Brain pericyte (primary cell): ENCODE measurements at places on chromosomes 11 and 22.

DNA sequence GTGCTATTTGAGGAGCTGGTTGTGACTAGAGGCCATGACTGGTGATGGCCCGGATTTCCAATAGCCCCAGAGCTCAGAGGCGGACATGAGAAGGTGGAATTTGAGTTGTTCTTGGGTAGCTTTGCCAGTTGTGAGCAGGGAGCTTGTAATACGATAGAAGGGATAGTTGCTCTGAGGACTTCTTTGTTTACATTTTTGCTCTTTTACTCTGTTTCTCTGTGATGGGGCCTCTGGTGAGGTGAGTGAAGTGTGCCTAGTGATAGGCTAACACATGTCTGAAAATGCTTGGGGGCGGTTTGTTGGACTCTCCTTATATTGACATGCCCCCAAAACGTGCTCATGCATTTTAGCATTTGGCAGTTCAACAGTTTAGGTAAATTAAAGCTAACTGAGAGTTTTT is 365.1 kb downstream of the DDX10 start:
- DNase-seq = no peak

DNA sequence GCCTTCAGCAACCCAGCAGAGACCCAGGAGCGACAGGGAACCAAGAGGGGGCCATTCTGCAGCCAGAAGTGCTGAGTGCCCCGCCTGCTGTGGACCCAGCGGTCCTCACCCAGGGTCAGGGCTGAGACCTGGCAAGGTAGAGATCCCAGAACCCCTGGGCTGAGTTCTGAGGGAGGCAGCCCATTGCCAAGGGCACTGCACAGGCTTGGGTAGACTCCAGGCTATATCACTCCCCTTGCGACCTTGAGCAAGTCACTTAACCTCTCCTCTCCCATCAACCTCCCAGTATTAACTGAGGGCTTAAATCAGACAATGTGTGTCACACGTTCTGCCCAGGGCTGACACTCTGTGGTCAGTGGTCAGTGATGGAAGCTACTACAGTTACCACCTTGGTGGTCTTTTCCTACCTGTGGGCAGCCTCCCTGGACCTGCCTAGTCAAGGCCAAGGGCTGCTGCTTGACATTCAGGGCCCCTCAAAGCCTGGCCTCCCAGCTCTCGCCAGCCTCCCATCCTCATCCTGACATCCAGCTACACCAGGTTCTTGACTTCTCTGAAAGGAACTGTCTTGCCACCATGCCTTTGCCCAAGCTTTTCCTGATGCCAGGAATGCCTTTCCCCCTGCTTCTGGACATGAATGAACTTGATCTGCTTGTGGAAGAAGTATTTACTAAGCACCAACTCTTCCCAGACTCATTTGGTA is 8.2 kb downstream of the WNT11 start:
- no peak for DNase-seq

DNA sequence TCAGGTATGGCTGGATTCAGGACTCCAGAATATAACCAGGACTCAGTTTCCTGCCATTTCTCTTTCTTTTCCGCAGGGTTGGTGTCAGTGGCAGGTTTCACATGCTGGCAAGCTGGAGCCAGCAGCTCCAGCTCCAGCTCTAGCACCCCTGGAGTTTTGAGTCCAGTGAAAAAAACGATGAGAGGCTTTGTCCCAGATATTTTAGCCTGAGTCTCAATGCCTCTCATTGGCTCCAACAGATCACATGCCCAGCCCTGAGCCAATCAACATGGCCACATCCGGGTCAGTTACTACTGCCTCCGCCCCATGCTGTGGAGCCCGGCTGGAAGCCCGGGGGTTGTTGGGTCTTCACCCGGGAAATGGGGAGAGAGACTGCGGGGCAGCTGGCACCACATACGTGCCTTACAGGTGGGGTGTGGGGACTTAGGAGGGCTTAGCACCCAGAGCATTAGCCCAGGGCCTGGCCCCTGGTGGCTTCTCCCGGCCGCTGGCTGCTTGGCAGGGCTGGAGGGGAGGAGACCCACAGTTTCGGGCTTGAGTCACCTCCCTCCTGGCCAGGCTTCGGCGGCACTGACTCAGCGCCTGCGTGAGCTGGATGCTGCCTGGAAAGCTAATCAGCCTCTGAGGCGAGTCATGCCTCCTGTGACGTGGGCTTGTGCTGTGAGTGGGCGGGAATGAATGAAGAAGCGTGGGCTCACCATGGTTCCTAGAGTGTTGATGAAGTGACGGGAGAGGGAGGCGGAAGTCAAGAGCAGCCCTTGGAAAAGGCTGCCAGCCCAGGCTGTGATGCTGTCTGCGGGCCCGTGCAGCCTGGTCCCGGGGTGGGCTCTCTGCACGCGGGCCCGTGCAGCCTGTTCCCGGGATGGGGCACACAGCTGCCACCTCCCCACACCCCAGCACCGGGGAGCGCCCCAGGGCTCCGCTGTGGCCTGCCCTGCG is 15.3 kb upstream of the MRTFA start:
- peak; percentile 96 for DNase-seq

- no peak for DNase-seq
Observed at GRCh38 chr11:117625237-117625636, 171.8 kb downstream of the DSCAML1 start.

GRCh38 chr11:14506532-14506931 is 6.9 kb upstream of the COPB1 start:
- DNase-seq = no peak

DNA sequence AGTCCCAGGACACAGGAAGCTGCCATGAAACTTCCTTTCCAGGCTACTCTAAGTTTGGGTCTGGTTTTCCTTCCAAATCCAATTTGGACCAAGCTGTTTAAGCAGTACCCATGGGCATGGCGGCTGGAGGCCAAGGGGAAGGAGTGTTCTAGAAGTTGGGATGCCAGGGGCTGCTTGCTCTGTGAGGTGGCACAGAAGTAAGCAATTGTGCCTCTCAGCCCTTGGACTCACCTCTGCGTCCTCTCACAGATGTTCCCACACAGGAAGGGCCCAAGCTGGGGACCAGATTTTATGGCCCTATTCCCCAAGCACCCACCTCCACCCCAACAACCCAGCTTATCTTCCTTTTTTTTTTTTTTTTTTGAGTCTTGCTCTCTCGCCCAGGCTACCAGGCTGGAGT is 3.5 kb upstream of the DGAT2 start:
- no peak for DNase-seq

GRCh38 chr11:122024278-122024677 is 91.7 kb downstream of the BLID start:
- no peak for DNase-seq

- no peak for DNase-seq
Observed at GRCh38 chr11:134474070-134474860, 62.2 kb upstream of the B3GAT1 start.

DNA sequence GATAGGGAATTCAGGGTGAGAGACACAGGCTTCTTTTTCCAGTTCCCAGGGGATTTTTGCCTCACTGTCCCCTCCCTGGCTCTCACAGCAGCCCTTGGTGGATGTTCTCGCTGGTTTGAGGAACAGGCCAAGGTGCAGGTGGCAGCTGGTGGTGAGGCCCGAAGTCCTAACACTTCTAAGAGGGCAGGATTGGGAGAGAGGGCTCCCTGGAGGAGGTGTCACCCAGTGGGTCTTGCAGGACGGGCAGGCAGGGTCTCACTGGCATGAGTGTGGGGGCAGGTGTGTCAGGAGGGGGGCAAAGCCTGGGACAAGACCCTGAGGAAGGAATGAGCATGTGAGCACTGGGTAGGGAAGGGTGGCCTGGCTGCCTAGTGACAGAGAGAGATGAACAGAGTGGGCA is 9.2 kb downstream of the ADORA2A start:
- no peak for DNase-seq

GRCh38 chr11:60955571-60955970 is 3.6 kb upstream of the SLC15A3 start:
- no peak for DNase-seq

DNA sequence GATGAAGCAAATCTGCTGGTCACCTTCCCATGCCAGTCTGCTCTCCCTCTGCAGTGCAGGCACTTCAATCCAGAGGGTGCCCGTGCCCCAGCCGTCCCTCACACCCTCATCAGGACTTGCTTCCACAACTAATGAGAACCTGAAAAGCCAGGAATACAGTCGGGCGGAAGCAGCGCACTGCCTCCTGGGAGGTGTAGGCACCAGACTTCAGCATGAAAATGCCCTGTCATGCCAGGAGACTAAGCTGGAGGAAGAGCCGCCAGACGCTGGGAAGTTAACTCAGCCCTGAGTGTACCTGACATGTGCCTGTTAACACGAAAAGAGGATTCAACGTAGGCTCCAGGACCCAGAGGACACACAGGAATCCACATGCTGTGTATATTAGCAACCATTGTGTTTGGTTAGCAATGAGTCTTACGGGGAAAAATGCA is 40.1 kb upstream of the FLI1 start:
- peak; percentile 43 for DNase-seq

DNA sequence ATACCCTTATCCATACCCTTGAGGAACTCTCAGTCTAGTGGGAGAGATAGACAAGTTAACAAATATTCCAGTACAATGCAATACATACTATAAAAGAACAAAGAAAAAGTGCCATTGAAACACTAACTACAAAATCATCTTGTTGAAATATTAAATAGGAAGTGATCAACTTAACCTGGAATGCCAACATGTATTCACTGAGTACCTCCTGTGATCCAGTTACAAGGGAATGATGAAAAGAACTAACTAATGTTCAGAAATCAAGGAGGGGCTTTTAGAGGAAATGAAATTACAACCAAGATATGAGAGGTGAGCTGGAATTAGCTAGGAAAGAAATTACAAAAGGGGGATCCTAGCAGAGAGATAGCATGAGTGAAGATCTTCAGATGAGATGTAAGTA is 6.2 kb upstream of the FIBIN start:
- DNase-seq = no peak

DNA sequence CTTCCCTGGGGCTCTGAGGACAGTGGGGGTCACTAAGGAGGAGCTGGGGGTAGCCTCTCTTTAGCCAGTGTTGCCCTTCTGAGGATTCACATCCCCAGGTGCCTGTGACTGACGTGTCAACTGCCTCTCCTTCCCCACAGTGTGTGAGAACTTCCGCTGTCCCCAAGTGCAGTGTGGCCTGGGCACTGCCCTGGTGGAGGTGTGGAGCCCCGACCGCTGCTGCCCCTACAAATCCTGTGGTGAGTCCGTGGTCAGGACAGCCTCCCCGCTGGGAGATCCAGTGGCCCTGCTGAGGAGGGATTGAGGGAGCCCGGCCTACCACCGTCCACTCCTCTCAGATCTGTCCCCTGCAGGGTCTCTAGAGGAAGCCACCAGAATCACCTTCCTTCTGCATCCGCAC is 81.1 kb upstream of the MYOD1 start:
- DNase-seq = no peak

- DNase-seq = no peak
Observed at GRCh38 chr11:114215871-114216795, 80.1 kb upstream of the NNMT start.

- DNase-seq = no peak
Observed at GRCh38 chr22:20159076-20159475, 8.2 kb upstream of the CCDC188 start.

- no peak for DNase-seq
Observed at GRCh38 chr11:123235117-123235655, 40.1 kb upstream of the CLMP start.

DNA sequence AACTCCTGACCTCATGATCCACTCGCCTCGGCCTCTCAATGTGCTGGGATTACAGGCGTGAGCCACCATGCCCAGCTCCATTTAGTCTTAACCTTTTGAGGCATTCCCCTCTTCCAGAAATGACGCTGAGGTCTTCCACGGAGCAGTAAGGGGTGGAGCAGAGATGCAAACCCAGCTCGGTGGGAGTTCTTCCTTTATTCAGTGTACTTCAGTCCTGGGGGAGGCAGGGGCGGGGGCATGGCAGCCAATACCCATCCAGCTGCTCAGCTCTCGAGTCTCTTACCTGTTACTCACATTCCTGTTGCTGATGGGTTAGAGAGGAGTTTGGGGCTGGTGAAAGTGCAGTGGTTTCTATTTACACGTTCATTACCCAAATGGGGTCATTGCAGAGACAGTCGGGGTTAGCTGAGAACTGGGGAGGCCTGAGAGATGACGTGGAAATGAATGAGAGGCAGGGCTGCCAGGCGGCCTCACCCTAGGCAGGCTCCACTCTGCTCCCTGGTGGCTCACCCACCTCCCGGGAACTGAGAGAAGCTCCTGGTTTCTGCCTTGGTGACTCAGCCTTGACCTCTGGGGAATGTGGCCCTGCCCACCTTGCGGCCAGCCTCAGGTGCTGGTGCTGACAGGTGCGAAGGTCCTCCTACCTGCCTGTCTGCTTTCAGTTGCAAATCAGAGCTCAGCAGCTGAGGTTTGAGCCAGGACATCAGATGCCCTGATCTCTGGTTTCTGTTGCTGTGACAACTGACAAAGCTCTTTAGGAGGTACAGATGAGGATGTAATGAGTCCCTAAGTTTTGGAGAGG is 13.4 kb upstream of the ST14 start:
- DNase-seq = no peak

DNA sequence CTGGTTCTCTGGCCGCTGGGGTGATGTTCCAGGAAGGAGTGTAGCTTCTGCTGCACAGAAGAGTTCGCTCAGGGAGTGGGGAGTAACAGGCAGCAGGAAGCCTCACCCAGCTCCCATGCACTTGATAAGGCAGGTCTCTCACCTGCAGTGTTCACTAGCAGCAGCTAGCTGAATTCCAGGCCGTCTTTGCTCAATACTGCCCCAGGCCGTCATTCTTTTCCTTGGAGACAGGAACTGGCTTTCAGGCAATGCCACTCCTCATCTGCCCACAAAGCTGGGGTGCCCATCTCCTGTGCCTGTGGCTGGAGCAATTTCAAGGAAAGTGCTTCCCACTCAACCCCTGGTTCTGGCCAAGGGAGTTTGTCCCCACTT is 66.1 kb downstream of the ARHGAP42 start:
- no peak for DNase-seq

GRCh38 chr11:8745431-8746253 is 63.0 kb downstream of the RPL27A start:
- no peak for DNase-seq

- DNase-seq = no peak
Observed at GRCh38 chr11:66115638-66116301, 45.7 kb downstream of the PACS1 start.

DNA sequence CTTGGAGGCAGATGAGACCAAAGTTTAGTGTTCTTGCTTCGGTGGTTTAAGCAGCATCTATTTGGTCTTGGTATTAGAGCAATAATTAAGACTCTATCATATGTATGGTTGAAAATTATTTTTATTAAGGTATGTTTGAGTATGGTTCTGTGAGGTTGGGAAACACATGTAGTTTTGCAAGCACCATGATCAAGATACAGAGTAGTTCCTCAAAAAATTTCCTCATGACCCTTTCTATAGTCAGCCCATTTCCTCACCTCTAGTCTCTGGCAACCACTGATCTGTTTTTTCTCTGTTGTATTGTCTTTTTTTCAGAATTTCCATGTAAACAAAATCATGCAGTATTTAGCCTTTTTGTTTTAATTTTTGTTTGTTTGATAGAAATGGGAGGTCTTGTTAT is 18.4 kb downstream of the MTMR3 start:
- no peak for DNase-seq
